Left cardiac atrium (tissue), 4 donors: ENCODE measurements at places on chromosomes 4 and X. TPM values are rescaled to one million over a fixed set of nuclear protein-coding genes. Genes with fewer than 3 reads are reported as not detected.

- DNase-seq: no peak
These were observed 144.6 kb upstream of the EDNRA start for GRCh38 chr4:147336252-147336651.

GRCh38 chr4:85445050-85445639, 29.8 kb upstream of the ARHGAP24 start:
- no peak for DNase-seq

Gene PRSS12
- total RNA-seq: 0.50 TPM

Gene DGKK
- not detected for total RNA-seq

DNA sequence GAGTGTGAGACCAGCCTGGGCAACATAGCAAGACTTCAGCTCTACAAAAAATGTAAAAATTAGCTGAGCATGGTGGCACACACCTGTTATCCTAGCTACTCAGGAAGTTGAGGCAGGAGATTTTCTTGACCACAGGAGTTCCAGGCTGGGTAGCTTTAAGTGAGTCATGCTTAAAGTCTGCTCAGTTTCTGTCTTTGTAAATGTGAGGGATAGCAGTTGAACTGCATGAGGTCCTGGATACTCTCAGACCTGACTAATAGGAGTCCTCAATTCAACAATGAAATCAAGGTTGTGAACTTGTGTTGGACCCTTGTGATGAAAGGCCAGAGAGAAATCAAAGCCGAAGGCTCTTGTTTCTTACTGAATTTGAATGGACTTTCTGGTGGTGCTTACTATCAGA, 45.2 kb downstream of the STARD8 start:
- no peak for DNase-seq

GRCh38 chr4:122331195-122331594, 47.6 kb upstream of the ADAD1 start:
- no peak for DNase-seq

GRCh38 chrX:40922307-40922706, 162.9 kb upstream of the USP9X start:
- DNase-seq: no peak

Gene OCRL
- 17.3 TPM for total RNA-seq

- DNase-seq: no peak
These were observed 2.1 kb upstream of the PDE6B start for GRCh38 chr4:622996-623913.

Gene PRKG2
- 7.5 TPM for total RNA-seq

GRCh38 chr4:109395694-109396093, 37.9 kb upstream of the SEC24B start:
- no peak for DNase-seq

DNA sequence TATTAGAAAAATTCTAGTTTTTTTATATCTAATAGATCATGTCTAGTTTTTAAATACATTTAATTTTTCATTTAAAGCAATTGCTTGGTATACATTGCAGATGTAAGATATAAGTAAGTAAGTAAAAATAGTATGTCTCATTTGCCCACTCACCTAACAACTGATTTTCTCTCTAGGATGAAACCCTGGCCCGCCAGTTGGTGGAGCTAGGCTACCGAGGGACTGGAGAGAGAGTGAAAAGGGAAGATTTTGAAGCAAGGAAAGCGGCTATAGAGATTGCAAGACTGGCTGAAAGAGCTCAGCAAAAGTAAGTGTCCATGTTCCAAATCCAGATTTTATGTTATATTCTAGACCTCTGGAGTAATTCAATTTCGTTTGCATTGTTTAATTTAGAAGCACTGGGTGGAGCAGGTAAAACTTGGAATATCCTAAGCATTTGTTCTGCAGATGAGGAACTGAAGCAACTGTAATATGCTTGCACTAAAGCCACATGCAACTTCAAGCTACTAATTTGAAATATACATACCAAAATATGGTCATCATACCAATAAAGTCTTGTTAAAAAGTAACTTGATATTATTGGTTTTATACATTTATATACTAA, 27.1 kb downstream of the CFAP299 start:
- no peak for DNase-seq

- no peak for DNase-seq
These were observed 14.4 kb downstream of the TXK start for GRCh38 chr4:48119646-48120045.
